ENCODE measurements at places on chromosomes 1 and 21.
A peak's percentile ranks its signal among the peaks of the same experiment; 100 is the strongest.

- no peak for DNase-seq
These were observed 38.1 kb downstream of the NIBAN1 start for GRCh38 chr1:184935920-184936798.

DNA sequence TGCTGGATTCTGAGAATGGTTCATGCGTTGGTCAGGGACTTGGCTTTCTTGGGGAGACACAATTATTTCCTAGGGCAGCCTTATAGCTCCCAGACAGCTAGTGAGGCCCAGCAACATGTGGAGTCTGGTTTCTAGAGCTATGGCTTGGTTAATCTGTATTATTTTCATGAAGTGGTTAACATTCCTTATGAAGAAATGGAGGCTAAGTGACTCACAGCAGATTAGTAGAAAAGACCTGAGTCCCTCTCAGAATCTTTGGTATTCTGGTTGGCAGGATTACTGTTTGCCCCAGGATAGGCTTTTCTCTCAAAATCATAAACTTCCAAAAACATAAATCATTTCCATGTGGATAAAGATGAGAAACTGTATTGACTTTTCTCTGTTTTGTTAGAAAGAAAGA is 42.3 kb downstream of the DUSP10 start:
- no peak for DNase-seq

DNA sequence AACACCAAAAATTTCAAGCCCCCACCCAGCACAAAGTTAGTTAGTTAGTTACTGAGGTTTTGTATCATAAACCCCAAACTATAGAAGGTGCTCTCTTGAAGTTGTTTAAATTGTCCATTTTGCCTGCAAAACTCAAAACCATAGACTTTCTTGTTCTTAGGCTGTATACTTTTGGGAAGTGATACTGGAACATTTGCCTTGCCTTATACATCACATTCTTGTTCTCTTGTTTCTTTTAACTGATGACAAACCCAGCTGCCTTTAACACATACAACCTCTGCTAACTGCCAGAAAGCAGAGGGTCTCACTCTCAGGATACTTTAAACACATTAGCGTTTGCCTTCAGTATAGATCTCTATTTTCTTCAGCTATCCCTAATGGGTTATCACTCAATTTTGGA is 570.5 kb downstream of the MRPL39 start:
- no peak for DNase-seq

DNA sequence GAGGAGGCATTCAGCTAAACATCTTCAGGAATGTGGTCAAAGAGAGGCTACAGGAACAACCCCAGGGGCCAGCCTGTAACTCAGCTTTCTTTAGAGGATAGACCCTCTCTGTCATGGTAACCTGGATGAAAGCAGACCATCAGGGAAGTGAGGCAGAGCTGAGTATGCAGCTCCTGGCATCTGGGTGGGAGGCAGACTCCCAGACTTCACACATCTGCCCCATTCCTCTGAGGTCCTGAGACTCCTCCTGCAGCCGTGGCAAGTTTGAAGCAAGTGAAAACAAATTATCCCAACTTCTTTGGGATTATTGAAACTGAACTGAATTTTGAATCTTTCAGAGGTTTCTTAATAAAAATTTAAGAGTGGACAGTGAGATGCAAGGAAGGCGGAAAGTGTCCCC is 126.1 kb upstream of the KIAA0040 start:
- DNase-seq = no peak

- DNase-seq = no peak
These were observed 52.7 kb upstream of the TSHB start for GRCh38 chr1:114976891-114977290.

DNA sequence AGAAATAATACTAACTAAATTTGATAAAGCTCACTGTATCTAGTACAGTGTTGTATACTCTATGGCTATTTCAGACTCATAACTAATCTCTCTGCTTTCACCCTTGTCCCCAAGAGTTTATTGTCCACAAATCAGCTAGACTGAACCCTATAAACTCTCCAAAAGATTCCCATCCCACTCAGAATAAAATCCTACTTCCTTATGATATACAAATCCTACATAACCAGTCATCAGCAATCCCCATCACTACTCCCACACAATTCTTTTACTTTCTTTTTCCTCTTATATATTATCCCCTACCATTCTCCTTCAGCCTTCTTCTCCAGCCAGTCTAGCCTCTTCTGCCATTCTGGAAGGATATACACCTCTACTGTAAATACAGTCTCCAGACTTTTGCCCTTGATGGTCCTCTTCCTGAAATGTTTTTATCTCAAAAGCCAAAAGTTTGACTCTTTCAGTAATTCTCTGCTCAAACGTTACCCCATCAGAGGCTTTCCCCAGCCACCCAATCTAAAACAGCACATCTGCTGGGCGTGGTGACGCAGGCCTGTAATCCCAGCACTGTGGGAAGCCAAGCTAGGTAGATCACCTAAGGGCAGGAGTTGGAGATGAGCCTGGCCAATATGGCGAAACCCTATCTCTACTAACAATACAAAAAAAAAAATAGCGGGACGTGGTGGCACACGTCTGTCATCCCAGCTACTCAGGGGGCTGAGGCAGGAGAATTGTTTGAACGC is 41.6 kb downstream of the ABL2 start:
- no peak for DNase-seq

- DNase-seq = no peak
These were observed 136.1 kb upstream of the IRF2BP2 start for GRCh38 chr1:234745844-234746797.

DNA sequence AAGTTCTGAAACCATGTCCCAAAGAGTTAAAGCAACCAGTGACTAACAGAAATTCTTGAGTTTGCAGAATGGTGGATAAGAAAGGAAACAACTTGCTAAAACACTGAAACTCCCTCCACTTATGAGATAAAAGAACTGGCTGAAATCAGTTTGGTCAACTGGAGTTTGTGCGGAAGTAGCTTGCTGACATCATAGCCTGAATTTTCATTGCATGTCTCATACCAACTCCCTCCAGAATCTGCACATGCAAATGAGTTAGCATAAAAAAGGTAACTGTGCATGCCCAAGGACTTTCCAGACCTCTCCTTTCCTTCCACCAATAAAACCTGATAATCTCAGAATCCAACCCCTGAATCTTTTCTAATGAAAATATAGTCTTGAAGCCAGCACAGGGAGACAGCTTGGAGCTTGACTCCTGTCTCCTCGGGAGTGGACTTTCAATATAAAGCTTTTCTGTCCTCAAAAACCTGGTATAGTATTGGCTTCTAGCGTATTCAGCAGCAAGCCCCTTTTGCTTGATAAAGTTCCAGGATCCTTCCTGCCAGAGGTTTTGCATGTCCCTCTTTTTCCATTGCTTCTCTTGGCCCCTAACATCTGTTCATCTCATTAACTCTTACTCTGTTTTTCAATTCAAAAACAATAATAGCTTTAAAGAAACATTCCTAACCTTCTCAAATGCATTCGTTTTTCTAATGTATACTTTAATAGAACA is 785.8 kb upstream of the ADGRL4 start:
- no peak for DNase-seq

GRCh38 chr1:187641463-187641862 is 812.7 kb downstream of the PLA2G4A start:
- DNase-seq = no peak

DNA sequence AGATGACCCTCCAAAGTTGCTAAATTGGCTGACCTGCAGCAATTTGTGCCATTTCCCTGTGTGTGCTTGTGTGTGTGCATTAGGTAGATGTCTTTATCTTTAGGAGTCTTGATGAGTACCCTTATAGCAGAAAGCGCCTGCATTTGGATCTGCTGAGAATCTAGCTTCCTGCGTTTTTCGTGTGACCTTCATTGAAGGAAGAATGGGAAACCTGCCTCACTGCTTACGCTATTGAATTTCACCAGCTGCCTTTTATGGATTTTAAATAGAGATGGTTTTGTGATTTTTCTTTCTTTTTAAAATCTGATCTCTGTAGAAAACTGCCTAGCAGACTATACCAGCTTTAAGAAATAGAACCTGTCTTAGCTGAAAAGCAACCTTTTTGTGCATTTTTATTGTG is 124.5 kb downstream of the CACHD1 start:
- no peak for DNase-seq

DNA sequence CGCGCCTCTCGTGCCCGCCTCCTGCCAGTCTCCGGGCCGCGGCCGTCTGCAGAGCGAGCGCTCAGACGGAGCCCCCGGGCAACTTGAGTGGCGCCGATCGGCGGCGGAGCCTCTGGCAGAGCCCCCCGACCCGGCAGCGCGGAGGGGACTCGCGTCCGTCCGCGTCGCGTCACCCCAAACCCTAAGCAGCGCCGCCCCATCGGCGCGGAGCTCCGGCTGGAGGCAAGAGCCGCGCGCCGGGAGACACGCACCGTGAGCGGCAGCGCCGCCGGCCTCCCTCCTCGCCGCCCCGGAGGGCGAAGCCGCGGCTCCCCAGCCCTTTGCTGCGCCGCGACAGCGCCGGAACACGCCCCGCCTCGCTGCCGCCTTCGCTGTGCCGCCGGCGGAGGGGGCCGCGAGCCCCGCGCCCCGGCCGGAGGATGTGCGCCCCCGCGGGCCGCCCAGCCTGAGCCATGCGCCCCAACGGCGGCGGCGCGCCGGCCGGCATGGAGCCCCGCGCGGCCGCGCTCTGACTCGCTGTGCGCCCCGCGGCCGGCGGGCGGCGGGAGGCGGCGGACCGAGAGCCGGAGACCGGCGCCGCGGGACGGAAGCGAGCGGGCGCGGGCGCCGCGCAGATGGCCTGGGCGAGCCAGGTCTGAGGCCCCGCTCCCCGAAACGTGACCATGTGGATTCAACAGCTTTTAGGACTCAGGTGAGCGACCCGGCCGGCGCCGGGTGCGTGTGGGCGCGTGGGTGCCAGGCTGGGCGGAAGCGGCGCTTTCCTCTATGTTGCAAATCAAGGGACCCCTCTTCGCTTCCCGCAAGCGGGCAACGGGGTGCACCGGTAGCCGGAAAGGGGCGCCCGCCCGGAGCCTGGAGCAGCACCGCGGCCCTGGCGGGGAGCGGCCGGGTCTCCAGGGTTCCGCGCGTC is 610 bp downstream of the AJAP1 start:
- no peak for DNase-seq

- DNase-seq = no peak
These were observed 408.8 kb upstream of the DAB1 start for GRCh38 chr1:57832612-57833011.

GRCh38 chr1:202029727-202030126 is 19.3 kb downstream of the ELF3 start:
- DNase-seq = no peak

DNA sequence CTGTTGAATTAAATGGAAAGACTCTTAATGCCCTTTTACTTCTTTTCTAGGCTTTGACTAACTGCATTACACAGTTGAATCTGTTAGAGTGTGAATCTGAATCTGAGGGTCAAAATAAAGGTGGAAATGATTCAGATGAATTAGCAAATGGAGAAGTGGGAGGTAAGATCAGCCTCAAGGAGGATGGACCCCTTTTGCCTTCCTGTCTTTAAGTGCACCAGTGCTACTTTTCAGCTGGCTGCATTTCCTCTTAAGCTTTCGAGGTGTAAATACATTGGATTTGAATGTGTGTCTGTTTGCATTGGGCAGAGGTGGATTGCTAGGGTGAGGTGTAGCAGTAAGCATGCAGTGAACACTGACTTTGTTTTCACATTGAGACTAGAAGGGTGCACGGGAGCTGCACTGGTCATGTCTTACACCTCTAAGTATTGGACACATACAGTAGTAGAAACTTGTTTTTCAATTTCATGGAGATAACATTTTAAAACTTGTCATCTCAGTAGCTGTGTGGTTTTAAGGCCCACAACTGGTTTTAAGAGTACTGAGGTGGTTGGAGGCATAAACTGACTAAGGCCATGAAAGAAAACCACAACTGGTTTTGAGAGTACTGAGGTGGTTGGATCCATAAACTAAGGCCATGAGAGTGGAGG is 35.4 kb downstream of the MIA3 start:
- peak; percentile 27 for DNase-seq

DNA sequence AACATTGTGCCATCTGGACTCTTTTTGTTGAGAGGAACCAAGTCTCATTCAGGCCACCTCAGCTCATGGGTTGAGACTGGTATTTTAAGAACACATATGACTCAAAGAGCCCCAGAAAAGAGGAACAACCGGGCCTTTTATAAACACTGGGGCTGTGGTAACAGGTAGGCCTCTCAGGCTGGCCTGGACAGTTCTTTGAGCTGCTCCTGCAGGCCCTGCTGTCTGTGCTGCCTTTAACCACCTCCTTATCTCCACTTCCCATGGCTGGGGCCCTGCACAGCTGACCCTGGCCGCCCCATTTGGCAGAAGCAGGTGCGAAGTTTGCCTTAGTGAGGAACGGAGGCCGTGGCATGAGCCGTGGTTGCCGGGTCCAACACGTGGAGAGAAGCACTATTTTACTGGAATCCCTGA is 163.3 kb downstream of the RHOU start:
- no peak for DNase-seq

DNA sequence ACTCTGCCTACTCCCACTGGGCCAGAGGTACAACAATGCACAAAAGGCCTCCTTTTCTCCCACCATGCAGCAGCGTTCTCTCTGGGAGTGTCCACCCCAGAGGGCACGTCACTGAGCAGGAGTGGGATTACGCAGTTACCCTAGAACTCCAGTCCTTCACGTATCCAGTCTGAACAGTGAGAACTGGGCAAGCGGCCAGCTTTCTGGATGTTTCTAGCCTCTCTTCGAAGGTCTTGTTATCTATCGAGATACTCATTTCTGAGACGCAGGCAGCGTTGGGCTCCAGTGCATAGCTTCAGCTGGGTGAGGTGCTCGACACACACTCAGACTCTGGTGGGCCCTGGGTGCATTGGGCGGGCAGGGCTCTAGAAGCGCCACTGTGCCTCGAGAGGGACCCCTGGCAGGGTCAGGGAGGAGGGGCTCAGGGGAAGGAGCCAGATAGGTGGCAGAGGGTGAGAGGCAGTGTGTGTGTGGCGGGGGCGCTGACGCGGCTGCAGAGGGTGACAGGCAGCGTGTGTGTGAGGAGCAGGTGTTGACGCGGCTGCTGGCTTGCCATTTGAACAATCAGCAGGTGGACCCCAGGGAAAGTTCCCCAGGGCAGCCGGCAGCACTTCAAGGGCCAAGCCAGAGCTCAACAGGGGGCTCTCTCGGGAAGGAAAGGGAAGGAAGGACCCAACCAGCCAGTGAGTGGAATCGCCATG is 27.9 kb downstream of the PRDM15 start:
- no peak for DNase-seq

DNA sequence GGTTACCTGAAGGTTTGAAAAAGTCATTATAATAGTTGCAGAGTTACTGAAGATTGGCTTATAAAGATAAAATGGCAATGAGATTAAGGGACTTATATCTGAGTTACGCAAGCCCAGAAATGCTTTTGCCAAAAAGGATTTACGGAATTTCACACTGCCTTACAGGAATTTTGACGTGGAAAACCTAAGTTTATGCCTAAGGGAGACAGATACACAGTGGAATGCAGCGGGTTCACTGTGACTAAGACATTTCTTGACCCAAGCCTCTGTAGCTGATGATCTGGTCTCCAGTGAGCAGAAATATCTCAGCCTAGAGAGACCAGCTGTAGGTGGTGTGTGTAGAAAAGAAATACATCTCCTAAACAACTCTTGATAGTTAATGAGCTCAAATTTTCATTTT is 10.1 kb upstream of the EXO1 start:
- DNase-seq = no peak

GRCh38 chr1:186289943-186290545 is 85.0 kb downstream of the TPR start:
- no peak for DNase-seq
